ENCODE measurements at places on chromosomes 5 and 9. TPM values are rescaled to one million over a fixed set of nuclear protein-coding genes. Genes with fewer than 3 reads are reported as not detected.

- DNase-seq: no peak
Measured at GRCh38 chr5:51987669-51988209, 604.5 kb downstream of the ISL1 start.

DNA sequence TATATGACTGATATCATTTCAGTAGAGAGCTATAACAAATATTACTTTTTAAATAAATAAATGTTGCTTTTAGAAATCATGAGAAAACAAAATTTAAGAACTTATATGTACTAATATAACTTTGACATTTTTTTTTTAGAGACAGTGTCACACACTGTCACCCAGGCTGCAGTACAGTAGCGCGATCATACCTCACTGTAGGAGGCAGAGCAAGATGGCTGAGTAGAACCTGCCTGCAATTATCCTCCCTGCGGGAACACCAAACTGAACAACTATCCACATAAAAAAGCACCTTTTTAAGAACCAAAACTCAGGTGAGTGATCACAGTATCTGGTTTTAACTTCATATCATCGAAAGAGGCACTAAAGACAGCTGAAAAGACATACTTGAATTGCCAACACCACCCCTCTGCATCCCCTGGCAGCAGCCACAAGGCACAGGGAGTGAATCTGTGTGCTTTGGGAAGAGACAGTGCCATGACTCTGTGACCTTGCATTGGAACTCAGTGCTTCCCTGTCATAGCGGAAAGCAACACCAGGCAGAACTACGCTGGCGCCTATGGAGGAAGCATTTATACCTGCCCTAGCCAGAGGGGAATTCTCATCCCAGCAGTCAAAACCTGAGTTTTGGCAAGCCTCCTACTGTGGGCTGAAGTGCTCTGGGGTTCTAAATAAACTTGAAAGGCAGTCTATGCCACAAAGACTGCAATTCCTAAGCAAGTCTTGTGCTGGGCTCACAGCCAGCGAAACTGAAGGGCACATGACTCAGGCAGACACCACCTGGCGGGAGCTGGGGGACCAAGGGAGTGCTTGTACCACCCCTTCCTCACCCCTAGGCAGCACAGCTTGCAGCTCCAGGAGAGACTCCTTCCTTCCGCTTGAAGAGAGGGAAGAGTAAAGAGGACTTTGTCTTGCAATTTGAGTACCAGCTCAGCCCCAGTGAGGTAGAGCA is 142.7 kb downstream of the FBXL17 start:
- no peak for DNase-seq

DNA sequence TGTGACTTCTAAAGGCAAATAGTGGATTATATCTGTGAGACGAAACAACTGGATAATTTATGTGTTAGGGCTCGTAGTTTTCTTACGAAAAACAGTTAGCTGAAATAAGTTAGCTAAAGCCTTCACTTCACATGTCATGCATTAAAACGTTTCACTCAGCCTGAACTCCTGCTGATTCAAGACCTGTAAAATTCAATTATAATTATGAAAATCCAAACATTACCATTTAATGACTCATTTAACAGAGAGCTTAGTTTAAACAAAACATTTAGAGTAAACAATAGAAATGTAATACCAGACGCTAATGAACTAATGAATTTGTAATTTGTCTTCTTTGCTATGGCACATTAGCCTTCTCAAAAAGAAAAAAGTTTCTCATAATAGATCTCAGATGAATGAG is 1.7 kb downstream of the TAL2 start:
- DNase-seq: no peak

DNA sequence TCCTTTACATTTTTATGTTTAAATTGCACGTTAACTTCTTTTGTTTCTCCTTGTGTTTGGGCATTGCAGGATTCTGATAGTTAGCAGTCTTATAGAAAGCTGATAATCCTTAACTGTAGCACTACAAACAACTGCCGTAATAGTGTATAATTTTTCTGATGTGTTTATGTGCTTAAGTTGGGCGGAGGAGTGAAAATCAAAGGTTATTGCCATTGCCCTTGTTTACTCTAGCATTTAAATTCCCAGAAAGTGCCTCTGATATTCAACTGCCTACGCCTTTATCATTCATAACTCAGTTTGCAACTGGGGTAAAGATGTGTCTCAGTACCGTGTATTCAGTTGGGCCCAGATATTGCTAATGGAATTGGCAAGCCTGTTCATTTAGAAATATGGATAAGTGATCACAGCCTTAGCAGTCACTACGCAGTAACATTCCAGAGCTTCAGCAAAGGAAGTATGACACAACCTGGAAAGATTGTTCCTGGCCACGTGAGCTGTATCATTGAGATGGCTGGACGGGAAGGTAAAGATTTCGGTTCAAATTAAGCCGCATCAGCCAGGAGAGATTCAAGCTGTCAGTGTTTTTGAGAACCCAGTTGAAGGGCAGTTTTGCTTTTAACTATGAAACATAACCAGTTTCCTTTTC is 28.1 kb upstream of the LRRTM2 start:
- no peak for DNase-seq

GRCh38 chr9:117839862-117840261 is 135.7 kb downstream of the TLR4 start:
- no peak for DNase-seq

DNA sequence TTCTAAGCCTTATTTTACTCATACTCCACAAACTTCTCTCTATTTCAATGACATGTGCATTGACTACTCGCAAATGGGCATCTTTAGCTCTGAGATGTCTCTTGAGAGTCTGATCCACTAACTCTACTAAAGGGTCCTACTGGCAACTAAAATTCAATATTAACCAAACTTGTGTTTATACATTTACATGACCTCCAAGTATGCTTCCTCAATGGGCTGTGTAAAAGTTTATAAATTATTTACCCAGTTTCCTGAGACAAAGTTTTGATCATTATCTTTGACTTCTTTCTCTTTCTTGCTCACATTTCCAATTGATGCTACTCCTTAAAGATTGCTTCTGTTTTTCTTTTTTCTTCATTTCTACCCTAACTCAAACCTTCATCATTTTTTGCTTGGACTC is 510.1 kb upstream of the DAB2 start:
- DNase-seq: no peak

DNA sequence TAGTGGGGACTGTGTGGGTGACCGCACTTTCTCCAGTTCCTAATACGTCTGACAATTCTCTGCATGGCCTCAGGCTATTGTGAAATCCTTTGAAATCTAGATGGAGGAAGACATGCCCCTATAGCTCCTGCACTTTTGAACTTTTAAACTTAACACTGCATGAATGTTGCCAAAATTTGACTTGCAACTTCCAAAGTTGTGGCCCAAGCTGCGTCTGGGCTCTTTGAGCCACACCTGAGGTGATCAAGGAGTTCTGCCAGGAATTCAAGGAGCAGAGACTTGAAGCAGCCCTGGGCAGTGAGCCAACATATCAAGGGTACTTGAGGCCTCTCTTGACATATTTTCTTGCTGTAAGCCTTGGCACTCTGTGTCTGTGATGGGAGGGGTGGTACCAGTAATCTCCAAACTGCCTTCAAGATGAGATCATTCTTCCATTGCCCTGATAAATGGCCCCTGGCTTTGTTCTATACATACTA is 1336.1 kb upstream of the CDH9 start:
- no peak for DNase-seq

DNA sequence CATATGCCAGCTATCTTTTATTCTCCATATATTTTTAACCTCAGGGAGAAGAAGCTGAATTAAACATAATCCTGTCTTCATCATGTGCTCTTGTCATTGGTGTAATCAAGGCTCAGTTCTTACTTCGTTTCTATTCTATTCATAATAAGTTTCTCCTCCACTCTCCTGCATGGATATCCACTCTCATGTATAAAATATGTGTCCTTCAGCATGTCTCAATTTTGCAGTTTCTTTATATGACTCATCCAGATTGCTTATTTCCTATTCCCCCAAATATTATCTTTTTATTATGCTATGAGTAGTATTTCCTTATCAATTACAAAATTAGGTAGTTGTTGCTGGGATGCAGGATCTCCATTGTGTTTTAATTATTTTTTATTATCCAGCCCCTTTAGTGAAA is 643.7 kb upstream of the ACO1 start:
- DNase-seq: no peak

GRCh38 chr5:174311121-174311520 is 265.6 kb downstream of the NSG2 start:
- no peak for DNase-seq

DNA sequence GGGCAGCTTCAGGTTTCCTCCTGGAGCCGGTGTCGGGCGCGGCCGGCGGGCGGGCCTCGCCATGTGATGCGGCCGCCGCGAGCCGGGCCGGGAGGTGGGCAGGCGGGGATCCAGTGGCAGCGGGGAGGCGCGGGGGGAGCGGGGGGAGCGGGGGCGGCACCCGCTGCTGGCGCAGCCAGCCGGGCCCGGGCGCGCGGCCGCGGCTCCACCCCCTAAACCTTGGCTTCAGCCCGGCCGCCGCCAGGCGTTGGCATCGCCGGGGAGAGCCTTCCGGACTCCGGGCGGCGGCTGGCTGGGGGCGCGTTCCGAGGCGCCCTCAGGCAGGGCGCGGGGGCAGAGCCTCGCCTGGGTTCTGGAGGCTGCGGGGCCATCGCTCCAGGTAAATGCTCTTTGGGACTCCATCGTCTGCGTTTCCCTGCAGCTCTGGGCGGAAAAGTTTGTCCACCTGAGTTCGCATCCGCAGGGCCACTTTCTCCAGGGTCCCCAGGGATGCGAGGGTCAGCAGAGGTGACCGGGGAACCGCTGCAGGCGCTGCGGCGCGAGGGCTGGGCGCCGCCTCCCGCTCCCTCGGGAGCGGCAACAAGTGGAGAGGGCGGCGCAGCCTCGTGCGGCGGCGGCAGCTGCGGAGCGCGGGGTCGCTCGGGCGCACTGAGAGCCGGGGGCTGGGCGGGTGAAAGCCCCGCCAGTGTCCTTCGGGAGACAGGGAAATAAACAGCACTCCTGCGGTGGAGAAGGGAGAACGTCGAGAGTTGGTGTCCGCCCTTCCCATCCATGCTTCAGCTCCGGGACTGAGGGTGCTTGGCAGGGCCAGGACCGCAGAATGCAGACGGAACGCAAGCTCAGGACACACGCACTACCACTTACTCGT is at the start of gene ARHGEF28:
ARHGEF28 (plus strand) TSS at position 253 of the 868 bp plus-strand sequence. CDS start 58,656 bp downstream, outside the sequence.
- DNase-seq: peak; percentile 20

DNA sequence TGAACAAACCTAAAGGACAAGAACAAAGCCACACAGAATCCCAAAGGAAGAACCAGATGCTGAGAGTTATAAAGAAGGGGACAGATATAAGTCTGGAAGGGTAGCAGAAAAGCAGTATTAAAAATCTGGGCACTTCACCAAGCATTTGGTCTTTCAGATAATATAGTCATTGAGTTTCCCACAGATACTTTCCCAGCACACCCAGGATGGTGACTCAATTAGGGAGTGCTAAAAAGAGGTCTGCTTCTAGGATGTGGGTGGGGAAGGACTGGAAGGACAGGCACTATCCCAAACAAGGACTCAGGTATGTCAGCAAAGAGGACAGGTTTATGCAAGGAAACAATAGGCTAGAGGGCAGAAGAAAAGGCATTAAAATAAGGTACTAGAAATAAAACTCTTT is 59.3 kb downstream of the DIAPH1 start:
- no peak for DNase-seq

DNA sequence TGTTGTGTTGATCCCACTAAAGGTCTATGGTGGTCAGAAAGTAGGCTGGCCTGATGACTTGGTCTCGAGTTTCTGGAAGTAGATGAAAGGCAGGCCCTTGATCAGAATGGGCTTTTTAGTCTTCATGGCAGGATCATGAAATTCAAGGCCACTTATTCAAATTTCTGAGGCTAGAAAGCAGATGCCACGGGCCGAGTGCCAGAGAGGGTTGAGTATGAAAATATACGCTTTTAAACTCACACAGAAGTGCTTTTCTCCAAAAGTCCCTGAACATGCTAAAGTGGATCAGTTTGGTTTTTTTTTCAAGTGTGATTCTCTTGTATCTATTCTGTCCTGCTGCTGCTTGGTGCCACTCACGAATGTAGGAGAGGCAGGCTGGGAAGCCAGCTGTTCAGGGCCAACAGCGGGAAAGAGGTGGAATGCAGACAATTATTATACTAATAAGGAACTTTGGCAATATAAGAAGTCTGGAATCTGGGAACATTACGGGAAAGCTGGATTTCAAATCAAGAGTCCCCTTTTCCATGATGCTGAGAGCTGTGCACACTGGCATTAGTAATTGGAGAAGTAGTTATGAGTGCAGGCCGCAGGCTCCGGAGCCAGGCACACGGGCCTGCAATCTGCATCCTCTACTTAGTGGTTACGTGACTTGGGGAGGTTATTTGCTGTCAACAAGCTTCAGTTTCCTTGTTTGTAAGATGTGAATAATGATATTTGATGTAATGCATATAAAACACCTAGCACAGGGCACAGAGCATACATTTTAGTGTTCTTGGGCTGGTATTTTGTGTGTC is 95.8 kb downstream of the LMNB1 start:
- DNase-seq: no peak

DNA sequence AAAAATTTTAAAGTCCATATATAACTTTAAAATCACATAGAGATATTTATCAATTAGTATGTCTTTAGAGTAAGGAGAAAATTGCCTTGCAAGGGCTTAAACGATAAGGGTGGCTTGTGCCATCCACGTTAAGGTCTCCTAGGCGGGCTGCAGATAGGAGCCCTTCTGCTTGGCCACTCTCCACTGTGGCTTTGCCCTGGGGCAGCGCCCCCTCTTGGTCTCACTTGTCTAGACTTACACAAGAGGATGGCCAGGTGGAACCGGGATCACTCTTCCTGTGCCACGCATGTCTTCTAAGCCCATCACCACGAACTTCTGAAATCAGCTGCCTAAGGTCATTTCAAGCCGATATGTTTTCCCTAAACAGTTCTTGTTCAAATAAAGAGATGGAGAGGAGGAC is 2.9 kb downstream of the FPGS start:
- DNase-seq: no peak

GRCh38 chr5:169762338-169763095 is 125.4 kb downstream of the DOCK2 start:
- no peak for DNase-seq

DNA sequence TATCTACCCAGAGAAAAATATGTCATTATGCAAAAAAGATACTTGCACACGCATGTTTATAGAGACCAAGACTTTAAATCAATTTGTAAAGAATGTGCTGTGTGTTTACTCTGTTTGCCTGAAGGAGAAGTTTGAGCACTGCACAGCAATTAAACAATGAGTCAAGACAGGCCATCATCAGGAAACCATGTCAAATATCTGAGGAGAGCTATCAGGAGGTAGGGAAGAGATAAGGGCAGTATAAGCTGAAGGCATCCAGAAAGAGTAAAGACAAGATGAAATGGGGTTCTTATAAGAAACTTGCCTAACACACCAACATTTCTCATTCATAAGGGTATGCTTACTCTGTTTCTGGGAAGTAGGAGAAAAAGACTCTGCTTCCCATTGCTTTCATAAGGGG is 405.8 kb upstream of the PTGER4 start:
- DNase-seq: no peak

DNA sequence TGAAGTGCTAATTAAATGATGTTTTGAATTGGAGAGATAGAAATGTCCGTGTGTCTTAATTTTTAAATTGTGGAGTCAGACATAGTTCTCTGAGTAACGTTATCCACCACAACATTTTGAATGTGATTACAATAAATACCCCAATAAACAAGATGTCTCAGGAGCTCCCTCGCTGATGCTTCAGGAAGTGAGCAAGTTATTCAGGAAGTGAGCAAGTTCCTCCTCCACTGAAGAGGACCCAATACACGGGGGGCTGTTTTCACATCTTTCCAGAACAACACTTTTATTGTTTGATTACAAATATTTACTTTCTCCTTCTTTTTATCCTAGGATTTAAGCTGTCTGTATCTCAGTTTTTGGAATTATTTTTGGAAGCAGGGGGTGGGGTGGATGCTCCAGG is 363.8 kb downstream of the LRRC70 start:
- DNase-seq: no peak

GRCh38 chr5:172502969-172503368 is 48.6 kb upstream of the SH3PXD2B start:
- DNase-seq: peak; percentile 4

Gene PCA3
- total RNA-seq: 0.31 TPM

Gene SLC46A2
- not detected for total RNA-seq

Gene ST6GALNAC4
- 7.7 TPM for total RNA-seq

Gene SLC45A2
- 2.4 TPM for total RNA-seq
